CMK (cell line): ENCODE measurements at places on chromosomes 6 and 20.

DNA sequence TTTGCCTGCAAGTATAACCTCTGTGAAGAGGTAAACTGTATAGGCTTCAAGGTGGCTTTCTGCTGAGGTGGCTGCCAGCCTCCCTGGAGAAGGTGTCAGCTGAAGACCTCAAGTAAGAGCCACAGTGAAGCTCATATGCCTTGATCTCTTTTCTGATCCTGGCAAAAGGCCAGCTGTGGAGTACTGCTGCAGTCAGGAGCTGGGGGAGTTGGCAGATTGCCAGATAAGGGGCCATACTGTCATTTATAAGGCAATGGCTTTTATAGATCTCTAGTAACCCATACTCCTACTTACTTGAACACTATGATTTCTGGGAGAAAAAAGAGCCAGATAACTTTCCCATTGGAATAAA lies 8.8 kb upstream of the CEP85L start:
- peak; percentile 57 for DNase-seq

DNA sequence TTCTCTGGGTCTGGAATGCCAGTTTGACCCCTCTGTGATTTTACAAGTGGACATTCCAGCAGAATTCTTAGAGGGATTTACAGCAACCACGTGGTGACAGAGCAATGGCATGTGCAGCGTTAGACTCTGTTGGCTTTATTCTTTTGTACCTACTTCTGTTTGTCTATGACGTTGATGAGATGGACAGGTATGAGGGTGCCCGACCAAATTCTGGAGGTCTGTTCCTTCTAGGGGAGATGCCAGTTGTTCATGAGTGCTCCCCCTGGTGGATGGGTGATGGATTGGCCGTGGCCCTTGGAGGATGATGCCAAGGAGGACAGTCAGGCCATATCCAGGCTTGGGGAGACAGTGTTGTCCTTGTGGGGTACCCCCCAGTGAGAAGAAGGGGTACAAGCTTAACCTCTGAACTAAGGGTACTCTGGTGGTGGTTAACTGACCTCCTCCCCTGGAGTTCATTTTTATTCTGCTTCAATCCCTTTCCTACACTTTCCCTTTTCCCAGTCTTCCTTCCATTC lies 198.6 kb downstream of the DTNBP1 start:
- peak; percentile 35 for DNase-seq

- no peak for DNase-seq
Observed at GRCh38 chr20:57248132-57248797, 18.2 kb downstream of the BMP7 start.

GRCh38 chr20:46554828-46555227 lies 4.4 kb upstream of the OCSTAMP start:
- DNase-seq, result no peak

DNA sequence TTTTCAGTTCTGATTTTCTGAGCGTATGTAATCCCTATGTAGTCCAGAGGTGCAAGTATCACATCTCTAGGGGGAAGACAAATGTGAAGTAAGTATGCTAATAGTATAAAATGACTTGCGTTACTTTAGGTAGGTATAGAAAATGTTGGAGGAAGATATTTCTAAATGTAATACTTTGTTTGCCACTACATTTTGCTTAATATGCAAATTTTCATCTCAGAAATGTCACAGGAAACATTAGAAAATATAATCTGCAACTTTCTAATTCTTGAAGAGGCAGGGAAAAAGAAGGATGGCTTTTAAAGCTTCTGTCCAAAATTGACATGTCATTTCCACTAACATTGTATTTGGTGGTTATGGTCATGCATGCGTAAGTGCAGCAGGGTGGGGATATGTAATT lies 85.6 kb downstream of the CD2AP start:
- no peak for DNase-seq

- no peak for DNase-seq
Observed at GRCh38 chr6:143111443-143111842, 50.8 kb downstream of the AIG1 start.

- no peak for DNase-seq
Observed at GRCh38 chr20:48773837-48774418, 53.9 kb downstream of the PREX1 start.

- no peak for DNase-seq
Observed at GRCh38 chr6:149451376-149452036, 33.3 kb downstream of the ZC3H12D start.

- DNase-seq, result no peak
Observed at GRCh38 chr20:38730167-38730988, 6.1 kb downstream of the SLC32A1 start.

DNA sequence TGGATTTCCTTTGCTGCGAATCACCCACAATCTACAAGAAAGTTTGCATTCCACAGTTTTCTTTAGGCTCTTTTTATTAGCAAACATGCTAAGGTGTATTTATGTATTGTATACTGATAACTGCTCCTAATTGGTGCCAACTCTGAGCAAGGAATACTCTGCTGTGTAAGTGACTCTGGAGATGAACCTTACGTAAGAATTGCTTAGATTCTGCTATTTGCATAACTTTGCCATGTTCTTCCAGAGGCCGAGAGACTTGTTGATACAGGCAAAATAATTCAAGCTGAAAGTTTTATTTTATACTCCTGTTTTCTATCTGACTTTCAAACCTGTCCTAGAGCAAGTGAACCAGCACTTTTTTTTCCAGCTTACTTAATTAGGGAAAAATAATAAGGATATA lies 461.3 kb downstream of the GJA1 start:
- no peak for DNase-seq

GRCh38 chr6:105560611-105561066 lies 157.8 kb upstream of the PREP start:
- no peak for DNase-seq

GRCh38 chr20:20076297-20077065 lies 24.1 kb downstream of the CFAP61 start:
- DNase-seq, result no peak

DNA sequence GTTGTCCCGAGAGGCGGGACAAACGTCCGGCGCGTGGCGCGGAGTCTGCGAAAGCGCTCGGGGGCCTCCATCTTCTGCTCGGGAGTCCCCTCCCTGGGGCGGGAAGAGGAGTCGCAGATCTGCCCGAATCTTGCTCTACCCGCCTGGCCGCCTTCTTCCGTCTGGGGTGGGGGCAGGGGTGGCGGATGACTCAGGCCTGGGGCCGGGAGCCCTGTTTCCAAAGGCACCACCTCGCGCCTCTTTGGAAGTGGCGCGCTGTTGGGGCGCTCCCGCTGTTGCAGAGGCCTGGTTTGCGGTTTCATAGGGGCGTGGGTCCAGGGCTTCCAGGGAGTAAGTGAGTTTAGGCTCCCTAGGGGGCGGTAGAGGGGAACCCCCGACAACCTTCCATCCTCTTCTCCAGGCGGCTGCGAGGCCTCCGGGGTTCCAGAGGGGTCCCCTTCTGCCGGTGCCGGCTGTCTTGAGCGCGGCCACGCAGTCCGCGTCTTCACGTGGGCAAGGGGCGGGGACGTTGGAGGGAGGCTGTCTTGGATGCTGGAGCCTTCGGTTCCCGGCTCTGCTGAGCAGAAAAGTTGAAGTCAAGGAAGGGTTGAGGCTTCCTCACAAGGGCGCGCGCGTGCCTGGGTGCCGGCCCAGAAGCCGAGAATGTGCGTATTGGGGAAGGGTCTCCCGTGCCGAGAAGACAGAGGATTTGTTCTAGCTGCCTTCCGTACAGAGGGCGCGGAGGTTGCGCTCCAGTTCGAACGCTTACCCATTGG lies 2.6 kb upstream of the TFAP2C start:
- DNase-seq, result no peak
